Brain (organoid and tissue), 16 donors: ENCODE measurements at places on chromosomes 5 and 9.
A peak's percentile ranks its signal among the peaks of the same experiment; 100 is the strongest.

GRCh38 chr5:77983482-77984199 lies 207.5 kb upstream of the TBCA start:
- no peak for DNase-seq

DNA sequence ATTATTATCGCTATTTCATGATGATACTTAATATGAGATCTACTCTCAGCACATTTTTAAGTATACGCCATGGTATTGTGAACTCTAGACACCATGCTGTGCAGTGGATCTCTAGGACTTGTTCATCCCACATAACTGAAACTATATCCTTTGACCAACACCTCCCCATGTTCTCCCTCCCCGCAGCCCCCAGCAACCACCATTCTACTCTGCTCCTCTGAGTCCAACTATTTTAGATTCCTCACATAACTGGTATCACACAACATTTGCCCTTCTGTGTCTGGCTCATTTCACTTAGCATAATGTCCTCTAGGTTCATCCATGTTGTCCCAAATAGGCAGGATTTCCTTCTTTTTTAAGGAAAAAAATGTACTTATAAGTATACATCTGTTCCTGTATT lies 6.6 kb upstream of the TBC1D2 start:
- no peak for DNase-seq

DNA sequence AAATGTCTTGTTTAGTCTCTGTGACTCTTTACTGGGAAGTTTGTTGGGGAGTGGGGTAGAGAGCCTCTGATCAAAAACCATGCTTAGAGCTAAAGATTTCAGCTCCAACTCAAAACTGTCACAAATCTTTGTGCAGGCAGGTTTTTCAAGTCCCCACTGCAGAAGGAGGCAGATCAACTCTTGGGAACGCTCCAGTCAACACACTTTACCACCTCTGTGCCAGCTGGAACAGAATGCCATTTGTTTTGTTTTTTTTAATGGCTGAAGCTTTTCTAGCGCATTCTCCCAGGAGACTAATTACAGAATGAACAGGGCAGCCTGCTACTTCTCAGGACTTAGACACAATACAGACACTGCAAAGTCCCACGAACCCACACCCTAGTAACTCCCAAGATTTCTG lies 17.9 kb upstream of the LHX6 start:
- no peak for DNase-seq

- no peak for DNase-seq
These were observed 41.3 kb upstream of the CDH18 start for GRCh38 chr5:20029266-20029665.

DNA sequence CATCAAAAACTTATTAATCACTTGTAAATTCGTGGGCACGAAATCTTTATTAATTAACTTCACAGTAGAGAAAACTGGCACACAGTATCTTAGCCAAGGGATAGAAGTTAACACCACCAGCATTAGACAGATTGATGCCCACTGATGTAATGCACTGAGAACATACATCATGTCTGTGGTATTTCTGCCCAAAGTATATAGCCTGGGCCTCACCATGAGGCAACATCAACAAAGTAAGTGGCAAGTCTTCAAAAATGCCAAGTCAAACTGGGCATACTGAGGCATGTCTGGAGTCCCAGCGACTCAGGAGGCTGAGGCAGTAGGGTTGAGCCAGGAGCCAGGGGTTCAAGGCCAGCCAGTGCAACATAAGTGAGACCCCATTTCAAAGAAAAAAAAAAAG lies 79.5 kb downstream of the GLIS3 start:
- DNase-seq = no peak

DNA sequence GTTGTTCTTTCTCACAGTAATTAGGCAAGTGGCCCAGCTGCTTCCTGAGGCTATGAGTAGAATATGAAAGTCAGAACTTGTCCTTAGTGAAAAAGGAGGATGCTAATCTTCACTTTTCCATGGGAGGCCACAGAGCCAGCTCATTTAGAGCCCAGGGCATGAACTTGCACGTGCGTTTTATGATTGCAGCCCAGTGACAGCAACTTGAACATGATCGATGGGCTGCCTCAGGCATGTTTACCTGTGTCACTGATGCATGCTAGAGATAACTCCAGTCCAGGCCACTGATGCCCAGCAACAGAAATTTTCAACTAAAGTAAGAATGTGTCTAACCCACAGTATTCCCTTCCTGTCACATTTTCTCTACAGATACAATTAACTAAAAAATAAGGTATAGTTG lies 179.3 kb downstream of the CTNND2 start:
- DNase-seq = no peak

GRCh38 chr9:90860382-90860781 lies 58.8 kb downstream of the SYK start:
- DNase-seq = no peak

DNA sequence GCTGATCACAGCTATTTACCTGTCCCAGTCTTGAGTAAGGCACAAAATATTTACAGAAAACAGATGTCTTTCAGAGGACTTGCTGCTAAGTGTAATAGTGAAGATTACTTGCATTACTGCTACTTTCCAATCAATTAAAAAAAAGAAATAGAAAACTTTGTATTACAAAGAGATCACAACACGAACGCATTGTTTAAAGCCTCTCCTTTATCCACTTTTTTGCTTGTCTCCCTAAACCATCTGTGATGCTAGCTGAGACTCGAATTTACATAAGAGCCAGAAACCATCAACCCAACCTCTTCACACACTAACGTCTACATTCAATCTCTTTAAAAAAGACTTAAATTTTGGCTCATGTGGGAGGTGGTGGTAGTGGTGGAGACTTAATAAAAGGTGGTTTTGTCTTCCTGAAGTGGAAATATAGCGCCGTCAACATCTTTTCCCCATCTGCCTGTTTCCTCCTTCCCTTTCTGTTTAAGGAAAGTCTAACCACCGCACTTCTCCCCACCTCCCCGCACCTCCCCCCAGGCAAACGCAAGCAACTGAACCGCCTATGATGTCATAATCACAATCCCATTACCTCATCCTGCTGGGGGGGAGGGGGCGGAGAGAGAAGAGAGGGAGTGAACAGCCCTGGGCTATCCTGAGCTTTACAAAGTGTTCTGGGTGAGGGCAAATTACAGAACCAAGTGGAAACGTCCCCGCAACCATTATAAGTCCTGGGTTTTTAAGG lies 948 bp upstream of the FAM53C start:
- DNase-seq = no peak

DNA sequence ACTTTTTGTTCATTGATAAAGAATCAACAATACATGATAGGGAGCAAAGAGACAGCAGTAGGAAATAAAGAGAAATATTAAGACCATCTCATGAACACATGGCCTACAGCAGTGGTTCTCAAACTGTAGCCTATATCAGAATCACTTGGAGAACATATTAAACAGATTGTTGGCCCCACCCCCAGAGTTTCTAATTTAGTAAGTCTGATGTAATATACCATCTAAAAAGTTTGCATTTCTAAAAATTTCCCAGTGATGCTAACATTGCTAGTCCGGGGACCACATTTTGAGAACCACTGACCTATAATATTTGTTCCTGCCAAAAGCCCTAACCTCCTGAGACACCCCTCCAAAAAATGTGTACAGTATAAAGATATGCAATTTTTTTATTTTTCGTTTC lies 306.2 kb upstream of the NREP start:
- no peak for DNase-seq

GRCh38 chr5:88553136-88553875 lies 284.7 kb upstream of the TMEM161B start:
- peak; percentile 75 for DNase-seq

DNA sequence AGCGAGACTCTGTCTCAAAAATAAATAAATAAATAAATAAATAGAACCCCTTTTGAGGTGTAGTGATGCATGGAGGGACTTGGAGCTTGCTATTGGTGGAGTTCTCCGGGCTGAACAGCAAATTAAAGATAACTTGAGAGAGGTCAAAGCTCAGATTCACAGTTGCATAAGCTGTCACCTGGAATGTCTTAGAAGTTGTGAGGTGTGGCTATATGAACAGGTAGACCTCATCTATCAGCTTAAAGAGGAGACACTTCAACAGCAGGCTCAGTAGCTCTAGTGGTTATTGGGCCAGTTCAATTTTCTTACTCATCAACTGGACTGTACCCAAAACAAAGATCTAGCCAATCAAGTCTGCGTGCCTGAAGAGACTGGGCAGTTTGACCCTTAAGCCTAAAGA lies 11.7 kb upstream of the STING1 start:
- DNase-seq = no peak

GRCh38 chr5:76412511-76412910 lies 9.4 kb downstream of the IQGAP2 start:
- no peak for DNase-seq

DNA sequence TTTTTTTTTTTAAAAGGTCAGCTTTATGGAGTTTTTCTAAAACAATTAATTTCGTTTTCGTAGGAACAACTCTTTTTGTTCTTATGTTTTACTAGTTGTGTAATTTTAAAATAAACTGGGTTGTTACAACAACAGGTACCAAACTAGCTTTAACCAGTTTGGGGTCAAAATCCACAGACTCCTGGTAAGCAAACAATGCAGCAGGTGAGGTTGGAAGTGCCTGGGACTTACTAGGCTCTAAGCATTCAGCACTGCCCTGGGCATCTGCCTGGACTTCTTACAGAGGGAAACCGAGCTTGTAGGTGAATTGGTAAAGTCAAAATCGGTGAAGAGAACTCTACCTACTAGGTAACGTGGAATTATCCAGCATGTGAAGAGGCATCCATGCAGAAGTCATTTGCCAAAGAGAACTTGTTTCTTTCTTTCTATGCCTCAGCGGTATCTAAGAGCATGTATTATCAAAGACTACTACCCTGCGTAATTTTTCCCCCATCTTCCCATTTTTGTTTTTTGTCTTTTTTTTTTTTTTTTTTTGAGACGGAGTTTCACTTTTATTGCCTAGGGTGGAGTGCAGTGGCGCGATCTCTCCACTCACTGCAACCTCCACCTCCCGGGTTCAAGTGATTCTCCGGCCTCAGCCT lies 145.4 kb downstream of the KCTD16 start:
- no peak for DNase-seq

DNA sequence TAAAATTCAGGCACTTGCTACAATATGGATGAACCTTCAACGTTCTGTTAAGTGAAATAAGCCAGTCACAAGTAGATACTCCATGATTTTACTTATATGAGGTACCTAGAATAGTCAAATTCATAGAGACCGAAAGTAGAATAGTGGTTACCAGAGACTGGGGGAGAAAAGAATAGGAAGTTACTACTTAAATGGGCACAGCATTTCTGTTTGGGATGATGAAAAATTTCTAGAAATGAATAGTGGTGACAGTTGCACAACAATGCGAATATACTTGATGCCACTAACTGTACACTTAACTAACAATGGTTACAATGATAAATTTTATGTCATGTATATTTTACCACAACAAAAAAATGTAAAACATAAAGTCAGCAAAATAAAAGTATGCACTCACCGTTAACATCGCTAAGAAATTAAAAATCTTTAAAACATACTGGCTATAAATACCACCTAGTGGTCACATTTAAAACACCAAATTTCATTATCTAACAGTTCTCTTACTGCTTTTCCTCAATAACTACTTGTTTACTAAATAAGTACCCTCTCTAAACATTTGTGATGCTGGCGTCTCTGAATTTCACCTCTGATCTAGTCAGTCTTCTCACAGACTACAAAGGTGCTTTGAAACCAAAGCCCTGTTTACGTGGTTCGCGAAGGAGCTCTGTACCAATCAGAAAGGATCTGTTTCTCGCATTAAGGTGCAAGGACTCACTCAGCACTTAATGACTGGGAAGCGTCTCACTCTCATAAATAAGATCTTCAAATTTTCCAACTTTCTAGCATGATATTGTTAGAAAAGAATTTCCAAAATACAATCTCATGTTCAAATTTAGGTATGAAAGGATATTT lies 22.7 kb downstream of the KIF3A start:
- DNase-seq = no peak

DNA sequence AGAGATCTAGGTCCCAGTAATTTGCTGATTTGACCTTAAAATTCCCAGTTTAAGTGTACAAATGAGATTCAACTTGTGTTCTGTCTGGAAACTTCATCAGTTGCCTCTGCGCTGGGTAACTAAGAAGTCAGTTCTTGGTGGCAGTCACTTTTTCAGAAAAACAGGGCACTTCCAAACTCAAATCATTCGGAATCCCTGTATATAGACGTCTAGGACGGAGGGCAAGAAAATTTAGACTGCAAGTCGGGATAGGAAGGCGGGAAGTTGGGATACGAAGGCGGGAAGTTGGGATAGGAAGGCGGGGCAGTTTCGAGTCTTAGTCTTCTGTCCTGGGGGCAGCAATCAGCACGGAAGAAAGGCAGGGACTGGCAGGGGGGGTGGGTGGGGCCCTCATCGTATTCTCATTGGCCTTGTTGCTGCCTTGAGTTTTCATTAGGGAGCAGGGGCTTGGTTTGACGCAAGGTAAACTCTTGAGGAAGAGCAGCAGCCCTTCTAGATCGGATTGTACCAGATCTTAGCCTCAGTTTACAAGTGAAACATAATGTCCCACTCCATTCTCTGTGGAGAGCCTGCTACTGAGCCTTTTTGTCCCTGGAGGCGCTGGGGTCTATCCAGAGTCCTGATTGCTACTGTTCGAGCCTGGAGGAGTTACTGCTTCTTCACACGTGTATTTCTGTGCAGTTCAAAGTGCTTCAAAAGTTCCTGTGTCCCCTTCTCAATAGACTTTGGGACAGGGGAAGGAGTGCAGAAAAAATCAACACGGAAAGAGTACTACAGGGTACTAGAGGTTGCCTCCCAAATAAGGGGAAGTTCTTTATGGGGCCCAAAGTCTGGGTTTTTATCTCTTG lies 2.7 kb upstream of the PURA start:
- DNase-seq = no peak

DNA sequence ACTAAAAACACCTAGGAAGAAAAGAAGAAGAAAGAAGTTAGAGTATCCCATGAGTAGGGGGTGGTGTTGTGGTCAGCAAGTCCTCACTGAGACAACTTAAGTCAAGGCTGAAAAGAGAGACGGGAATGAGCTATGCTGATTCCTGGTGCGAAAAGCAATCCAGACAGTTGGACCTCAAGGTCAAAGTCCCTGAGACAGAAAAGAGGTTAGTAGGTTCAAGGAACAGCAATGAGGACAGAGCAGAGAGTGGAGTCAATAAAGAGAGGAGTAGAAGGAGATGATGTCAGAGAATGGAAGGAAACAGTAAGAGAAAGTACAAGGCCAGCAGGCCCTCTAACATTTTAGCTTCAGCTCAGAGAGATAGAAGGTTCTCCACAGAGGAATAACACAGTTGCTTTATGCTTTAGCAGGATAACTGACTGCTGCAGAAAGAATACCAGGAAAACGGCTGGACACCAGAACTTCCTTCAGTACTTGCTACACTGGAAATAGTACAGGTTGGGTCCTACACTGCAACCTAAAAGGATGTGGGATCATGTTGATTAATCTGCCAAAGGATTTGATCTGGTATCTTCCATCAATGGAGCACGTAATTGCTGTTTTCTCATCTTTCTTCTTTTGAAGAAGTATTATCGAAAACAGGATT lies 43.6 kb downstream of the GNAQ start:
- DNase-seq = no peak

GRCh38 chr9:38232895-38233294 lies 159.6 kb upstream of the ALDH1B1 start:
- no peak for DNase-seq
